Stromal cell of bone marrow (primary cell): ENCODE measurements at places on chromosomes 1 and 21.

GRCh38 chr1:182242641-182243040 lies 148.9 kb downstream of the GLUL start:
- DNase-seq = no peak

DNA sequence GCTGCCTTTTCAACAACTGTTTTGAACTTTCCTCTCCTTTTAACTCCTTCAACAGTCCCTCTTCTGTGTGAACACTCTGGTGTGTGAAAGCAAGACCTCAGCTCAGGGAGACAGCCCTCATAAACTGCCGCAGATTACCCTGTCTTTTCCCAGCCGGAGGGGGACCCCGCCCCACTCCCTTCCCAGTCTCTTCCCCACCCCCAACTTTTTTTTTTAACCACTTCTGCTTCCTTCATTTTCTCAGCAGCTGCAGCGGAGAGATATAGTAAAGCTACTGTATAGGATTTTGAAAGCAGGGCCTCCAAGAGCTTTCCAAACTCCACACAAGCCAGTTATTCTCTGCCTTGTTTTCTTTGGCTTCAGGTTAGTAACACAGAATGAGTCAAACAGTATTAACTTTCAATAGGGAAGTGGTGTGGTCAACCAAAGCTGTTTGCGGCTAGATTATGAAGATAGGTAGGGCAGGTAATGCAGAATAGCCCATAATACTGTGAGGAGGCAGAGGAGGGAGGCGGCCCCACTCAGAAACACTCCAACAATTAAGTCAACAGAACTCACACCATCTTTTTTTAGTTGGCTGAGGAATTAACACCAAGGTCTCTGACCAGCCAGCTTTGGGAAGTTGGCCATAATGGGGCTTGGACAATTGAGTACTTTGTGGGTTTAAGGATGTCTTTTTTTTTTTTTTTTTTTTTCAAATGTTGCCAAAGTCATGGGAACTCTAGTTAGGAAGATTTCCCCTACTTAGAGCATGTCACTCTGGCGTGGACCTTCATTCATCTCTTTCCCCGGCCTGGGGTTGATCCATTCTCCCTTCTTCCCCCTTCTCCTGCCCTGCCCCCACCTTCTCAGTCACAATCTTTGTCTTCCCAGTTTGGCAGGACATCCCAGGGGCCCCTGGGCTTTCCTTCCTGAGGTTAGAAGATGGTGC lies 177.0 kb downstream of the CLIC6 start:
- peak; percentile 83 for DNase-seq

DNA sequence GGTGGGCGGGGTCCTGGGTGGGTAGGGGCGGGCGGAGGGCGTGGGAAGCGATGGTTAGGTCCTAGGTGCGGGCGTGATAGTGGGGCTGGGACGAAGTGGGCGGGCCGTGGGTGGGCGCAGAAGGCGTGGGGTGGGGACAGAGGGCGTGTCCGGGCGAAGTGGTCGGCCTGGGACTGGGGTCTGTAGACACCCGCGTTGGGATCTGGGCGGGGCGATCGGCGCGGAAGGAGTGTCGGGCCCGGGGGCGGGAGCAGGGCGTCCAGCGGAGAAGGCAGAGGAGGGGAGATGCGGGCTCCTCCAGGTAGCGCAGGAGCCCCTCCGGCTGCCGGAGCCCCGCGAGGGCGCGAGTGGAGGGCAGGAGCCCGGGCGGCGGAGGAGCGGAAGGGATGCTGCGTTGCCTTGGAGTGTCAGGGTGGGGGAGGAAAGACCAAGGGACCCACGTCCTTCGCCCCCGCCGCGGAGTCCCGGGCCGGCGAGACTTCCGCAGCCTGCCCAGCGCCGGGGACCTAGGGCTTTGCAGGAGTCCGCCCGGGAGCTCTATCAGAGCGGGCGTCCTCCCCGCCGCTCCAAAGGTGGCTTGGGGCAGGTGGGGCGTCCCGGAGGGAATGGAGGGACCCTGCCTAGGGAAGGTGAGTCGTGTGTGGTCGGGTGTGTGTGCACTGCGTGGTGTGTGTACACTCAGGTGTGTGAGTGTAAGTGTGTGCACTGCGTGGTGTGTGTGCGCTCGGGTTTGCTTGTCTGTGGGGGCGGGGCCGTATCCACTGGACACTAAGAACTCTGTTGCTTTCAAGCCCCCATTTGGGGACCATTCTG lies 27.0 kb upstream of the PRSS38 start:
- DNase-seq = no peak

- no peak for DNase-seq
Measured at GRCh38 chr1:34780528-34780927, 486 bp upstream of the GJB3 start.

- DNase-seq = peak; percentile 31
Measured at GRCh38 chr1:232416026-232416568, 213.8 kb downstream of the SIPA1L2 start.

DNA sequence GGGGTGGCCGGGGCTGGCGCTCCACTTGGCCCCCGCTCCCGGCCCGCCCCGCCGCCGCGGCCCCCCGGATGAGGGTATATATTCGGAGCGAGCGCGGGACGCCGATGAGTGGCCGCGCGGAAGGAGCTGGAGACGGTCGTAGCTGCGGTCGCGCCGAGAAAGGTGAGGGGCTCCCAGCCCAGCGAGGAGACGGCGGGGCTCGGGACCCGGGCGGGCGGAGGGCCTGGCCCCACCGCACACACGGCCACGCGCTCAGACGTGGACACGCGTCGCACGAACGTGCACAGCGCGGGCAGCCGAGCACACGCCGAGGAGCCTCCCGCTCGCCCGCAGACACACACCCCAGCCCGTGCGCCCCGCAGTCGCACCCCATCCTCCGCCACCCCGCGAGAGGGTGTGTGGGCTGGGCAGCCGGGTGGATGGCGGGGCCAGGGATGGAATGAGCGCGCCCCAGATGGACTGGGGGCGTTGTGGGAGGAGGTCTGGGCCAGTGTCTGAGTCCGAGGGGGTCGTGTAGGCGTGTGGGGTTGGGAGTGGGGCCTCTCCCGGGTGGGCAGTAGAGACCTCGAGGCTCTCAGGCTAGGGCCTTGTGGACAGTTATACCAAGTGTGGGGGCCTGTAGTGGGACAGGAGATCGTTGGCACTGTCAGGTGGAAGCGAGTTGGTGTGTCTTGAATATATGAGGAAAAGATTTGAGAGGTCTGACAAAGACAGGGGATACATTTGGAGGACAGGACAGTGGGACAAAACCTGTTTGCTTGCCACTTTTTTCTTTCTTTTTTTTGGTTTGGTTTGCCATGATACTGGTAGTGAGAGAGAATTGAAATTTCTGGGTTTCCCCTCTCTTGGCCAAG lies at the start of gene UAP1:
Gene UAP1 (plus strand): TSS at position 107 of the 854 bp plus-strand sequence. CDS start 4,347 bp downstream, outside the sequence.
- DNase-seq = no peak

DNA sequence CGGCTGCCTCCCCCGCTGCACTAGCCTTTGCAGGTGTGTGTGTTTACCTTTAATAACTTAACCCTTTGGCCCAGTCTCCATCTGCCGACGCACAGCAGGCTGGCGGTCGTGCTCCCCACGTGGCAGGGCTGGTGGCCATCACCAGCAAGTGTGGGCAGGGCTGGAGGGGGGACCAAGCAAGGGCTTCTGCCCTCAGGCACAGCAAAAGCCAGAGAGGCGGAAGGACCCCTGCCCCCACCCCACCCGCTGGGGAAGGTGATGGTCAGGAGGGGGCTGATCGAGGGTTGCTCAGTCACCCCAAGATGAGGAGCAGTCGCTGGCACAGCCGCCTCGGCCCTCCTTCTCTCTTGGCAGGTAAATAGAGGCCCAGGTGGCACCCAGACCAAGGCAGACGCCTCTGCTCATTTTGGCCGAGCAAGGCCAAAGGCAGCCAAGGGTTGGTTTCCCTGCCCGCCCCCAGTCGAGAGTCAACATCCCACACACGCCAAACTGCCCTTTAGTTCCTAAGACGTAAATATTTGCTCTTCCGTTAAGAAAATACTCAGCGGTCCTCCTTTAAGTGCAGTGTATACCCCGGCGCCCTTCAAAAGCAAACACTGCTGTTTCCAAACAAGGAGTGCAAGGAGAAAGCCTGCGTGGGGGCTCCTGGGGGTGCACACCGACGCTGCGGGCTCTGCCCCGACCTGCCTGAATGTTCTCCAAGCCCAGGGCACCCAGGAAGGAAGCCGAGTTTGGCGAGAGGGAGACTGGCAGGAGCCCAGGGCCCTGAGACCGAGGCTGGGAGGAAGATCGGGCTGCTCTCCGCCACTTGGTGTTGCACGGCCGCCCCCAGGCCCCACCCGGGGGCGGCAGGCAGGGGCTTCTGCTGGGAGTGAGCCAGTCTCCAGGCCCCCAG lies 82.7 kb downstream of the SIK1 start:
- DNase-seq = no peak

DNA sequence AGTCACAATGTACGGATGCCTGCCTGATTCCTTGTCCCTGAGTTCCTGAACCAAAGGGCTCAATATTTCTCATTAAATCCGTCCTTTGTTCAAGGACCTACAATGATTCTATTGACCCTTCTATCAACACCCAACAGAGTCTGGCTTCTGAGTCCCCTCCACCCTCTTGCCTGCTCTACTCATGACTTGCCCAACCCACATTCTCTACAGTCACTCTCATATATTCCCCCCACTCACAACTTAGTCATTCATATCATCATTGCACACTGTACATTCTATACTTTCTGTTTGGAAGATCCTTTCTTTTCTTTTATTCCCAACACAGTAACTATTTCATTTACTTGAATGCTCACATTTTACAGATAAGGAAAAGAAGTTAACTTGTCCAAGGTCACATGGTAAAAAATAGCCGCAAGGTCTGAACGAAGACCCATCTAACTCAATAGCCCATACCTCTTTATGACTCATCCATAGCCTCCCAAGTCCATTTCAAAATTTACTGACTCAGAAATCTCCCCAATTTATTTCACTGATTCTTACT lies 3.6 kb downstream of the OTUD7B start:
- DNase-seq = no peak

DNA sequence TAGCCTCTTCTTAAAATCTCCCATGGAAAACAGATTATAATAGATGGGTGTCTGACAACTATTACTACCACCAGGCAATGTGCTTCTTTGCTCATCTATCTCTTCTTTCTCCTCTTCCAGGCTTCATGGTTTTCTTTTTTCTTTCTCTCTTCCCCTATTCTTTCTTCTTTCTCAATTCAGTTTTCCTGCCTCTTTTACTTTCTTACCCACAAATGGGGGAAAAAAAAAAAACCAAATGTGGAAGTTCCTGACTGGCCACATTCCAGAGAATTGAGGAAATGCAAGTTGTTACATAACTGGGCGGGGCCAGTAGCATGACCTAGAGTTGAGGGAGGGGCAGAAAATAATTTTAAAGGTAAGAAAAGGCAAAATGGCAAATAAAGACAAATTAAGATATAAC lies 10.9 kb upstream of the SMG7 start:
- no peak for DNase-seq

- no peak for DNase-seq
Measured at GRCh38 chr1:193919827-193920226, 733.4 kb upstream of the B3GALT2 start.

DNA sequence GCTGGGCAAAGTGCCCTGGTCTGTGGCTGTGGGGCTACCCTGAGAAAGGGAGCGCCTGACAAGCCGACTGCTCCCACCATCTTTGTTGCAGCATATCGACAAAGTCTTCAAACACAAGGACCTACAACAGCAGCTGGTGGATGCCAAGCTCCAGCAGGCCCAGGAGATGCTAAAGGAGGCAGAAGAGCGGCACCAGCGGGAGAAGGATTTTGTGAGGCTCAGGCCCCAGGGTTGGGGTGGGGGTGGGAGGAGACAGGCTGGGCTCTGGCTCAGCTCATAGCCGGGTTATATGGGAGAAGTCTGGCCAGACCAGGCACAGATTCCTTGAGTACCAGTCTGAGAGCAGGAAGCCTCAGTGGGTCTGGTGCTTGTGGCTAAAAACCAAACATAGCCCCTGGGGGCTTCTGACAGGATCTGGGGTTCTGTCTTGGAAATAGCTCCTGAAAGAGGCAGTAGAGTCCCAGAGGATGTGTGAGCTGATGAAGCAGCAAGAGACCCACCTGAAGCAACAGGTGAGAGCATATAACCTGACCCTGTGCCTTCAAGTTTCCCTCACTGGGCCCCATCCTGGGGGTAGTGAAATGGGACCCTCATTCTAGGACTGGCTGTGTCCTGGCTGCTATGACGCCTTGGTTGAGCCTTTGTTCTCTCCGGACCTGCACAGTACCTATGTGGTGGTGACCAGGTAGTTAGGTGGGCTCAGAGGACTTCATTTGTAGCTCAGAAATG lies 8.0 kb upstream of the CCDC28B start:
- DNase-seq = no peak

GRCh38 chr1:201626629-201627275 lies 87.8 kb downstream of the NAV1 start:
- no peak for DNase-seq

GRCh38 chr1:199545780-199546179 lies 481.7 kb upstream of the NR5A2 start:
- no peak for DNase-seq

GRCh38 chr1:7850786-7851185 lies 2.1 kb downstream of the UTS2 start:
- DNase-seq = no peak

GRCh38 chr1:24822887-24823286 lies 77.6 kb downstream of the CLIC4 start:
- DNase-seq = no peak

GRCh38 chr1:33925586-33925985 lies 61.7 kb downstream of the HMGB4 start:
- DNase-seq = no peak

DNA sequence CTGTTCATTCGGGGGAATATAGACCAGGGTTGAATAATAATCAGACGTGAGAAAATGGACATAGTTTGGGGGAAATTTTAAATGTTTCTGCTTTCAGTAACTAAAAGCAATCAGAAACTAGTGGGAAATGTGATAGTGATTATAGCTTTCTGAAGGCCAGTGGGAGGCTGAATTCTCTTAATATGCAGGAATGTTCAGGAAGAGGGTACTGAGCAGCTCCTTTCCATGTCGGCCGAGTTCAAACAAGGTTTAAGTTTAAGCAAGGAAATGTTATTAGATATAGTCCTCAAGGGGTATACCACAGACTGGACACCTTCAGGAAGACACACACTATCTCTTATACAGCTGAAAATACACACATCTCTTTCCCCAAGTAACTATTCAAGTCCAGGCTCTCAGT lies 105.5 kb downstream of the HHAT start:
- no peak for DNase-seq

GRCh38 chr1:228452194-228453021 lies 34.8 kb upstream of the RNF187 start:
- DNase-seq = no peak

- DNase-seq = no peak
Measured at GRCh38 chr1:67755160-67755559, 70.2 kb downstream of the GADD45A start.

DNA sequence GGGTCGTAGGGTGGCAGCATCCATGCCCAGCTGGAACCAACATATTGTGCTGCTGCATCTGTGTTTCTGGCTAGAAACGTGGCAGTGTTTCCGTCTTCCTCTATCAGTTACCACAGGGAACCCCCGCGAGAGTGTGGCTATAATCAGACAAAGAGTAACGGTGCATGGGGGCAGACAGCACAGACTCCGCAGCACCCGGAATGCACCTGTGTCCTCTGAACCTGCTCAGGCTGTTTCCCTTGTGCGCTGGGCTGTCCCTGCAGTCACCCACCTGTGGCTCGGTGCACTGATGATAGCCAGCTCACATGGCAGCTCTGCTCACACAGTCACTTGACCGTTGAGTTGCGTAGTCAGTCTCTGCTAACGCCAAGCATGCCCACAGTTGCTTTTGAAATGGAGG lies 11.4 kb upstream of the PCBP3 start:
- DNase-seq = no peak
